ENCODE measurements at places on chromosomes 4 and X.
A peak's percentile ranks its signal among the peaks of the same experiment; 100 is the strongest.

- DNase-seq, result no peak
Observed at GRCh38 chr4:177427192-177427591, 15.0 kb downstream of the AGA start.

GRCh38 chr4:17027495-17027894, 129.1 kb upstream of the LDB2 start:
- DNase-seq, result no peak

DNA sequence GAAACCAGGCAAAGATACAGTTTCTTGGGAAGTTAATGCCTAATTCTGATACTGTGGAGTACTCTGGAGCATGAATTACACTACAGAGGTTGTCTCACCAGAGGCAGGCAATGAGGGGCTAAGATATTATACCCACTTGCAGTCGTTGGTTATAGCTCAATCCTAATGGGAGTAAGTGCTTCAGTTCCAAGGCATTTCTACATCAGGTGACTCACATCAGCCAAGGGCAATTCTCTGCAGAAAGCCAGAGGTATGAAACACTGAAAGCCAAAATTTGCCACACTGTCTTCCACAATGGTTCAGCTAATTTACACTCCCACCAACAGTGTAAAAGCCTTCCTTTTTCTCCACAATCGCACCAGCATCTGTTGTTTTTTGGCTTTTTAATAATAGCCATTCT, 174.0 kb upstream of the IL15 start:
- DNase-seq, result no peak

DNA sequence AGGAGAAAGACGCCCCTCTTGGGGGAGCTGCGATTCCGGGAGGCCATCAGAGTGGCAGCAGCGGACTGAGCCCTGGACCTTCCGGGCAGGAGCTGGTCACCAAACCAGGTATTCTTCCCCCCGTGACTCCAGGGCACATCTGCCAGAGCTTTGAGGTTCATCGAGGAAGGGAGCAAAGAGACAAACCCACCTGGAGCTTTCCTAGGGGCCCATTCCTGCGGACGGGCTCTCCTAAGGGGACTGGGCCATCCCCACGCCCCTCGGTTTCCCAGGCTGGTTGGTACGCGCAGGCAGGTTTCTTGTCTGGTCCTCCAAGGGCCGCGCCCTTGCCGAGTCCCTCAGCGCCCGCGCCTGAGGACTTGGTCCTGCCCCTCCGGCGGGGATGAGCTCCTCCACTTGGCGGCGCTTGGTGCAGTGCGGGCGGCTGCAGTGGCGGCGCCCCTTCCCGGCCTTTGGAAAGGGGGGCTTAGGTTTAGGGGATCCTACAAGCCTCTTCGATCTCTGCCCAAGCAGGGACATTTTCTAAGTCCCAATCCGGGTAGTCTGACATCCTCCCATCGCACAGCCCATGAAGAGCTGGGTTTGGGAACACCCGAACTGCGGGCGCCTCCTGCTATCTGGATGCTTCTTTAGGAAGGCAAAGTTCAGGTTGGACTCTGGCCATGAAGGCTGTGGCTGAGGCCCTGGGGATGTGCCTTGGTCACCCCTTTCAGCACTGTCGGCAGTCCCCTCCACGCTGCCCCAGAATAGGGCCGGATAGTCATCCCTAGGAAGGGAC, 538 bp downstream of the STBD1 start:
- DNase-seq, result no peak

DNA sequence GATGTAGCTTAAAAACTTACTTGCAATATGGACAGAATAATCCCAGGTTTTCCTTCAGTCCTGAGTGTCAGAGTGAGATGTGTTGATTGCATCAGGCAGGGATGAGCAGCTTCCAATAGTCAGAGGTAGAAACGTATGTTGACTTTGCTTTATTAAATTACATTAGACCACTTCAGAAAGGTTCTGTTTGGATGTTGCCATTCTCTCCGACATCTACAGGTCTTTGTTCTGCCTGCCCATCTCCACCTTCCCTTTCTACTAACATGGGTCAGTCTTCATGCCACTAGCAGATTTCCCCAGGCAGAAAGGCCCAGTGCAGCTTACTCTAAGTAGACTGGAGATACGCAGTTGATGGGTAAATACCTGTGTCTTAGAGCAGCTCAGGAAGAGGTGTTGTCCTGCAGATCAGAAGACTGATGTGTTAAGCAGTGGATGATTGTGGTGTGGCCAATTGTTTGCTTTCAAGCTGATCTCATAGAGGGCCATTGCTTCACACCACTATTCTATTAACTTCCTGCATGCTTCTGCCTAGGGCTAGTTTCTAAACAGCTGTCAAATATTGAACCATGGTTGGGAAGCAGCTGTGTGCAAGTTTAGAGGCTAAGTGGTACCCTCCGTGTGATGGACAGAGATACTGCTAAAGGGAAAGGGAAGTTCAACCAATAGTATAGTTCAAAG, 1.8 kb downstream of the FRMPD4 start:
- DNase-seq, result no peak

DNA sequence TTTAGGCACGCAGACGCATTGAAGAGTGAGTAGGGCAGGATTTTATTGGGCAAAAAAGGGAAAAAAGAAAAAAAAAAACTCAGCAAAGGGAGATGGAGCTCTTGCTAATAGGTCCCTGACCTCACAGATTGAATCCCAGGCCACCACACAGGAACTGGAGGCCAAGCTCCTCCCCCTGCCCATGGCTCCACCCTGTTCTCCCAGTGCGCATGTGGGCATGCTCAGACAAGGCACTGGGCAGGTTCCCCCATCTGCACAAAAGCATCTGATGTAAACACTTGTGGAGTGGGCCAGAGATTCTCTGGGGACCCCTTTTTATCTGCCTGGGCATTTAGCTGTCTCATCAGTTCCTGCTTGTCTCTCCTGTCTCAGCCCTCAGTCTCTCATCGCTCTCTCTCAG, 9.5 kb downstream of the FRMD7 start:
- DNase-seq, result no peak

DNA sequence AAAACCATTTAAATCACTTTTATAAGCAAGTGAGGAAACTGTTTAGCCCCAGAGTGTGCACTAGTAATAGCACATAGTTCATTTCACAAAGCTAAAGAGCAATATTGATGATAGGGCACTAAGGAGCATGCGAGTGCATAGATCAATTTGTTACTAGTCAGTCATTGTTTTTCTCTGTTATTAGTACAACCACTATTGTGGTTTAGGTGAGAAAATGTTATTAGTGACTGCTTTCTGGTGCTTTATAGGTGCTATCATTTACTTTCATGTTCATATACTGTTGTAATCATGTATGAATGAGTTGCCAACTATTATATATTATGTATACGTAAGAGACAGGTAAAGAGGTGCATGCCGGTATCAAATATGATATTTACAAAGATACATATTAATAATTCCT, 113.8 kb downstream of the CCSER1 start:
- DNase-seq, result no peak

DNA sequence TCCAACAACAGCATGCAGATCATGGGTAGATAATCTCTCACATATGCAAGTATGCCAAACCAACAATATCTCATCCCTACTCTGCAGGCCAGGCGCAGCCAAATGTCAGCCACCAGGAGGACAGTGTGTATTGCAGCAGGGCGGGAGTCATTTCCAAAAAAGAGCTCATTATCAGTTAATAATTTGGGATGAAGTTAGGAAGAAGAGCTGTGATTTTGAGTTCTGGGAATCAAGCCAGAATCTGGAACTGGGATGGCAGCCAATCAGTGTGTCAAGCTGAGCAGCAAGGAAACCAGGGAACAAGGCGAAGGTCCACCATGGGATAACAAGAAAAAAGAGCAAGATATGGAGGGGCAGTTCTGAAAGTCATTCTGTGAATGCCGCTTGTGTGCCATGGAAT, 88.2 kb upstream of the CAMK2D start:
- DNase-seq, result no peak

DNA sequence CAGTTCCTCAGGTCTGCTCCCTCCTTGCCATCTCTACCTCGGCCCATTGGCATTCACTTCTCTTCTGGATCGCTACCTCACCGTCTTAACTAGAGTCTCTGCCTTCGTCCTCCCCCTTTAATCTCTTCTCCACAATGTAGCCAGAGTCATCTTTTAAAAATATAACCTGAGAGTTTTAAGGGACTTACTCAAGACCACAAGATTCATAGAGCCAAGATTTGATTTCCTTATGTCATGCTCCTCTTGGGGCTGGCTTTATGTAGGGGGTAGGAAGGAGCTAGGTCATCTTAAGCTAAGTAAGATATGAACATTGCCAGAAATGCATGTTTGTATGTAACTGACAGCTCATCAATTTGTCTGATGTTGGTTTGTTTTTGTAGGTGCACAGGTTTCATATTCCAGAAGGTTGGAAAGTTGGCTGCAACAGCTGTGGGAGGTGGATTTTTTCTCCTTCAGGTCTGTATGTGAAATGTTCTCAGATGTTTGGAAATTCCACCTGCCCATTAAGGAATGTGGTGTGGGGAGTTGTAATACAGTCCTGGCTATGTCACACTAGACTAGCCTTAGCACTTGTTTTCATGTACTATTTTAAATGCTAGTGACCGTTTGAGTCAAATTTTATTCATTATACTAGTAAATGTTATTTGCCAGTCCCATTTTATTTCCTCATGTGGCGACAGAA, 19.6 kb downstream of the FUNDC2 start:
- no peak for DNase-seq

- no peak for DNase-seq
Observed at GRCh38 chrX:95703696-95704095, 980.9 kb upstream of the DIAPH2 start.

DNA sequence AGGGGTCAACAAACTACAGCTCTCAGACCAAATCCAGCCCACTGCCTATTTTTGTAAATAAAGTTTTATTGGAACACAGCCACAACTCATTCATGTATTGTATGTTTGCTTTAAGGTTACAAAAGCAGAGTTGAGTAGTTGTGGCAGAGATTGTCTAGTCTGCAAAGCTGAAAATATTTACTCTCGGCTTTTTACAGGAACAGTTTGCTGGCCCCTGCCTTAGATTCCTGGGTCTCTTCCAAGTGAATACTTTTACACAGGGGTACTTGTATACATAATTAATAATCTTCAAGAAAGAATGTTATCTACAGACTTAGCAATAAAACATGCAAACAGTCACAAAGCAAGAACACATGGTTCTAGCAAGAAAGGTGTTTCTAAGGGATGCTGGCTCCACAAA, 154.2 kb downstream of the AMELX start:
- no peak for DNase-seq

- no peak for DNase-seq
Observed at GRCh38 chr4:184896868-184897715, 71.3 kb upstream of the ACSL1 start.

GRCh38 chr4:139847602-139848001, 182.0 kb downstream of the MGST2 start:
- no peak for DNase-seq

- DNase-seq, result peak; percentile 49
Observed at GRCh38 chr4:48963042-48963679, 22.9 kb upstream of the CWH43 start.

DNA sequence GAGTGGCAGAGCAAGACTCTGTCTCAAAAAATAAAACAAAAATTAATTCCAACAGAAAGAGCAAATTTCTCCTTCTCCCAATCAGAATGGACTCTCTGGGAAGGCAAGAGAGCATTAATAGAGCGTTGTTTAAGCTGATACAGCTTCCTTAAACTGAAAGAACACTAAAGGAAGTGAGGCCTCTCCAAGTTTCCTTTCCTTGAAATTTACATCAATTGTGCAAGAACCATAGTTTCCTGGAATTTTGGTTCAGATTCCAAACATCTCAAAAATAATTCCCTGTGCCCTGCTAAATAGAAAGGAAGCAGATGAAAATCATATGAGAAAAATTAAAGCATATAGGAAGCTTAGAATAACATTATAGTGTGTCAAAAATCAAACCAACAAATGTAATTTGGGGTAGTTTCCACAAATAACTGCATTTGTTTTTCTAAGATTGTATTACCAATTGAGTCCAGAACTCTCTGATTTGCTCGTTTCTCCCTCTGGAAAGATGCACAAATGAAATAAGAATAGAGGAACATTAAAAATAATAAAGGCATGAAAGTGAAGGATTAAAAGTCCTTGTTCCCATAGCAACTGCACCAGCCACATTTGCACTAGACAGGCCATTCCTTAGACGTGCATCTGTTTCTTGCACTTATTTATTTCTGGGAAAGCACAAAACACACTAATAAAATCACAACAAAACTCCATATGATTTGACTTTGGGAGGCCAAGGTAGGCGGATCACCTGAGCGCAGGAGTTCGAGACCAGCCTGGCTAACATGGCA, 3.7 kb upstream of the FAM241A start:
- no peak for DNase-seq

DNA sequence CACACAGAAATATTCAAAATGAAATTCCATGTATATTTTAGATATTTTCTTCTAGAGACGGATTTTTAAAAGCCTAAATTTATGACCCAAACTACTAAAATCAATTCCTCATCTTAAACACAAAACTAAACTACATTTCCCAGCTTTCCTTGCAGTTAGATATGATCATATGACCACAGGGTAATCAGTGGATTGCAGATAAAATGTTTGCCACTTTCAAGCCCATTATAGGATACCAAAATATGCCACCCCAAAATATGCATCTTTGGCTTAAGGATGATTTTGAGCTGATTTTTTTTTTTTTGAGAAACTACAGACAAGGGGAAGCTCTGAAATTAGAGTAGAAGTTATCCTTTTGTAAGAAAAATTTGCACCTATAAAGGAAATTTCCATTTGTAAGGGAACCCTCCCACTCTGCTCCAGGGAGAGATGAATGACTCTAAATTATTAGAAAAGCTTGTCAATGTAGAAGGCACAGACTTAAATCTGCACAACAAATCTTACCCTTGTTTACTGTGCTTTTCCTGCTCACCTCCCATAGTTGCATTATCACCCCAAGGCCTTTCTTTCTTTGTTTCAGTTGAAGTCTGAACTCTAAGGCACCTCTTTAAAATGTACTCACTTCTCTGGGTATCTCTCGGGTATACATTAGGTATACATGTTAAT, 503.0 kb downstream of the PDHA2 start:
- DNase-seq, result no peak

- DNase-seq, result no peak
Observed at GRCh38 chr4:106471151-106471550, 102.6 kb upstream of the GIMD1 start.

- DNase-seq, result no peak
Observed at GRCh38 chr4:9811806-9812205, 30.4 kb downstream of the DRD5 start.

DNA sequence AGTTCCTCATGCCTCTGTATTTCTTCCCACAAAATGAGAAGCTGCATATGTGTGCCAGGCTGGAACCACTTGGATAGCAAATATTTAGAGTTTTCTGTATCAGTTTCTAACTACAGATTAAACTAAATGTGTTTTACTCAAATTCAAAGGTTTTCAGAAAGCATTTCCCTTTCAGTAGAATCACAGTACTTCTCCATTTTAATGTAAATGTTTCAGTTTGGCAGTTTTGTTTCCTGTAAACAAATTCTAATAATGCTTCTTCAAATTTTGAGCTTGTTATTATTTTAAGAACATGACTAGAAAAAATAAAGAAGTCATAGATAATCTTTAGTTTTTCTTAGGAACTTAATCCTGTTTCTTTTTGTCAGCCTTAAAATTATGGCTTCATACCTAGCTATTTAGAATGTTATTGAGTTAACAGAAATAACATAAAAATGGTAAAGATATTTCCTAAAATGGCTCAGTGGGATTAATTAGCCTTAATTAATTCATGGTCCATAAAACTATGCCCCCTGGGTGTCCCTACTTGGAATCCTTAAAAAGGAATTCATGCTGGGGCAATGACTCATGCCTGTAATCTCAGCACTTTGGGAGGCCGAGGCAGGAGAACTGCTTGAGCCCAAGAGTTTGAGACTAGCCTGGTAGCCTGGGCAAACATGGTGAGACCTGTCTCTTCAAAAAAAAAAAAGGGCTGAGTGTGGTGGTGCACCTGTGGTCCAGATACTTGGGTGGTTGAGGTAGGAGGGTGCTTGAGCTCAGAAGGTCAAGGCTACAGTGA, 83.8 kb upstream of the GPR34 start:
- no peak for DNase-seq

Data from NCI-H524 treated with DMSO at 0.1 percent for 48 hours (cell line).